ENCODE measurements at places on chromosomes 5 and 9. TPM values are rescaled to one million over a fixed set of nuclear protein-coding genes. Genes with fewer than 3 reads are reported as not detected.

GRCh38 chr9:113619491-113620376, 156.2 kb downstream of the RGS3 start:
- no peaks in the 10 kb centered on the region for H3K36me3 ChIP-seq
- no peak overlapping the region for H3K4me3 ChIP-seq
- peaks cover 51% of the 10 kb centered on the region for H3K4me1 ChIP-seq

GRCh38 chr9:249025-249424, 34.4 kb downstream of the DOCK8 start:
- no peak overlapping the region for H3K4me3 ChIP-seq
- no peak overlapping the region for H3K27ac ChIP-seq
- H3K27me3 ChIP-seq, result no peaks in the 10 kb centered on the region
- H3K4me1 ChIP-seq, result no peaks in the 10 kb centered on the region

DNA sequence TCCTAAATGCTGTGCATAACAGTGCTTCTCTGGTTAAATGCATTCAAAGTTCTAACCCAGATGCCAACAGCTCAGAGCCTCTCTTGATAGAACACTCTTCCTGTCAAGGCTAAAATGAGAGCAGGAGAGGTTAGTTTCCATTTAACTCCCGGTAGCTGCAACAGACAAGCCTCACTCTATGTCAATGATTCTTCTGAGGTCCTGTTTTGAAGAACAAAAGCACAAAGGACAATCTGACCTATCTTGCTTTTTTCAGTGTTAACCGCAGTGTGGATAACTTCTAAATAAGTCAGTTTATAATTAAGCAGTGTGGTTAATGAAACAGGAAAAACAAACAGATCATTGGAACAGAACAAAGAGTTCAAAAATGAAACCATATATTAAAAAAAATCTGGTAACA, 80.7 kb downstream of the ANKRD55 start:
- H3K27ac ChIP-seq, result no peak overlapping the region
- no peak overlapping the region for H3K4me3 ChIP-seq
- DNase-seq, result no peak
- H3K4me1 ChIP-seq, result no peaks in the 10 kb centered on the region
- H3K36me3 ChIP-seq, result no peaks in the 10 kb centered on the region

DNA sequence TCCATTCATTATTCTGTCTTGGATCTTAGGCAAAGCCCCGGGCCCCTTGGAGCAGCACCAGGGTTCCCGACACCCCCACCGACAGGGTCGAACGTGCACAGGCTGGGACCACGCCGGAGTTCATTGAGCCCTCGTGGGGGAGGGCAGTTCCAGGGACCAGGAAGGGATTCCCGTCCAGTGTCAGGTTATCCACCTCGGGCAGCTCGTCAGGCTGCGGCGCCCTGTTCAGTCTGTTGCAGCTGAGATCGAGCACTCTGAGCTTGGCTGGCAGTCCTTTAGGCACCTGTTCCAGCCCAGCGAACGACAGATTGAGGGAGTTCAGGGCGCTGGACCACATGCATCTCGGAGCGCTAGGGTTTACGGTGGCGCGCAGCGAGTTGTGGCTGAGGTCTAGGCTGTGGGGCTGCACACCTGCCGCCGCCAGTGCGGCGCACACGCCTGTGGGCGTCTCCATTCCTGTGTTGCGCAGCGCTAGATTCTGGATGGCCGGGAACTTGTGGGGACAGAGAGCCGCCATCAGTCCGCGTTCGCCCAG, 1.1 kb downstream of the CD14 start:
- H3K4me1 ChIP-seq, result peaks cover 18% of the 10 kb centered on the region
- no peaks in the 10 kb centered on the region for H3K36me3 ChIP-seq

- no peak overlapping the region for H3K4me3 ChIP-seq
- no peaks in the 10 kb centered on the region for H3K27me3 ChIP-seq
- no peaks in the 10 kb centered on the region for H3K4me1 ChIP-seq
Measured at GRCh38 chr9:30258094-30258493, 2126.3 kb upstream of the ACO1 start.

DNA sequence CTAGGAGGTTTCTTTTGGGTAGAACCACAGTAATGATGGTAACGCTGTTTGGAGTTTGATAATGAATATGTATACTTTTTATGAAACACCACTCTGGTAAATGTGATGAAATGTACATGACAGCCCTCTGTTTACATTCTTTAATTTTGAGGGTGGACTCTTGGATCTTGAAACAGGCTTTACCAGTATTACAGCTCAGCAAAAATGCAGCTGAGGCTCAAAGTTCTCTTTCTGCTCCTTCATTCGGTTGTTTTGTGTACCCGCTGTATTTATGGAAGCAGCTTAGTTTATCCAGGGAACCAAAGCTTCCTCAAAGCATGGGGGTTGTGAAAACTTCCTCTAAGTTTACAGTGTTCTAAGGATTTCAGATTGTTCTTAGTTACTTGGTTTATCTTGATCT, 11.1 kb downstream of the GAPVD1 start:
- no peaks in the 10 kb centered on the region for H3K4me1 ChIP-seq
- H3K4me3 ChIP-seq, result no peak overlapping the region

DNA sequence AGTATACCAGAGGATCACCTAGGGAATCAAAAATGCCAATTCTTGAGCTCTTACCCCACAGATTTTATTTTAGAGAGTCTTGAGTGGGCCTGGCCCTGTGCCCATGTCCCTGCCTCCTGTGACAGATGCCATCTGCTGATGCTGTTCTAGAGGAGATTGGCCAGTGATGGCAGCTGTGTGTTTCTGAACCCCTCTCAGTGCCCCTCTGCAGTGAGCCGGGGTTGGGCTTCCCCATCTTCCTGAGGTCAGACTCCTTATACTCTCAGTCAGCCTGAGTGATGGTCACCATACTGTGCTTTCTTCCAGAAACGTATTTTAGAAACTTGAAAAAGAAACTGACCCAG, 6.1 kb downstream of the PTCD2 start:
- H3K4me1 ChIP-seq, result no peaks in the 10 kb centered on the region
- no peak overlapping the region for H3K27ac ChIP-seq
- H3K4me3 ChIP-seq, result no peak overlapping the region
- peaks cover 6% of the 10 kb centered on the region for H3K36me3 ChIP-seq
- H3K27me3 ChIP-seq, result no peaks in the 10 kb centered on the region

DNA sequence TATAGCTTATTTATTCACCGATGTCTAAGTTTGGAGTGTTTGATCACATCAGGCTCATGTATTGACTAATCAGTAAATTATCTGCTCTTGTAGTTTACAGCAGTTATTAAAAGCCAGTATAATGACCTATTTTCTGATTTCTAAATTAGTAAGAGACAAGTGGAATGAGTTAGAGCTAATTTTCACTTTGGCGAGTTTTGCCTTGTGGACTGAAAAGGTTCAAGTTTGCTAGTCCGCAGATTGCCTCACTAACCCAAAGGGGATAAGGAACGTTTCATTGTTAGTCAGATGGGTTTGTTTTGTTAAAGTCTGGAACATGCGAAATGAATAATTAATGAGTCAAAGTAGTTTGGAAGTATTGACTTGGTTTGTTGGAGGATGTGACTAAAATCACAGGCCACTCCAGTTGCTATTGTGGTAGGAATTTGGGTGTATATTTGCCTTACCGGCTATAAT, 40.1 kb downstream of the SMARCA2 start:
- no peak overlapping the region for H3K4me3 ChIP-seq
- no peaks in the 10 kb centered on the region for H3K27me3 ChIP-seq
- no peaks in the 10 kb centered on the region for H3K4me1 ChIP-seq
- H3K27ac ChIP-seq, result no peak overlapping the region
- peaks cover 11% of the 10 kb centered on the region for H3K36me3 ChIP-seq

GRCh38 chr5:142779163-142779840, 9.1 kb downstream of the ARHGAP26 start:
- no peaks in the 10 kb centered on the region for H3K36me3 ChIP-seq
- DNase-seq, result no peak
- peak overlapping the region; percentile 62 for H3K27ac ChIP-seq
- H3K4me1 ChIP-seq, result peaks cover 46% of the 10 kb centered on the region
- no peaks in the 10 kb centered on the region for H3K27me3 ChIP-seq
- no peak overlapping the region for H3K4me3 ChIP-seq

DNA sequence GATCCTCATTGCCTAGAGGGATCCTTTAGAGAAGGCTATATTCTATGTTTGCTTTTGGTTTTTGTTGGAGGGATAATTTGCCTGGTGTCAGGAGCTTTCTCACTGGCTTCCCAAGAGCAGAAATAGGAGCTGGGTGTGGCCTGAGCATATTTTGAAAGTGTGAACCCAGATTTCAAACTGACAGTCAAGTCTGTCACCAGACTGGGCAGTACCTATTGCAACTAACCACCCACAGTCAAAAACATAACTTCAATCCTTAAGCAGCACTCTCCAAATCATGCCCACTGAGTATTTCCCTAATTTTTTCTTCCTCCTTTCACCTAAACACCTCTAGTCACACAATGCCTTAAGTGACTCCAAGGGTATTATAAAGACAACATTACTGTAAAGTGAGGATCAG, 278.4 kb downstream of the EBF1 start:
- DNase-seq, result no peak
- H3K4me3 ChIP-seq, result no peak overlapping the region
- no peaks in the 10 kb centered on the region for H3K27me3 ChIP-seq
- H3K36me3 ChIP-seq, result no peaks in the 10 kb centered on the region
- H3K4me1 ChIP-seq, result no peaks in the 10 kb centered on the region
- no peak overlapping the region for H3K27ac ChIP-seq

DNA sequence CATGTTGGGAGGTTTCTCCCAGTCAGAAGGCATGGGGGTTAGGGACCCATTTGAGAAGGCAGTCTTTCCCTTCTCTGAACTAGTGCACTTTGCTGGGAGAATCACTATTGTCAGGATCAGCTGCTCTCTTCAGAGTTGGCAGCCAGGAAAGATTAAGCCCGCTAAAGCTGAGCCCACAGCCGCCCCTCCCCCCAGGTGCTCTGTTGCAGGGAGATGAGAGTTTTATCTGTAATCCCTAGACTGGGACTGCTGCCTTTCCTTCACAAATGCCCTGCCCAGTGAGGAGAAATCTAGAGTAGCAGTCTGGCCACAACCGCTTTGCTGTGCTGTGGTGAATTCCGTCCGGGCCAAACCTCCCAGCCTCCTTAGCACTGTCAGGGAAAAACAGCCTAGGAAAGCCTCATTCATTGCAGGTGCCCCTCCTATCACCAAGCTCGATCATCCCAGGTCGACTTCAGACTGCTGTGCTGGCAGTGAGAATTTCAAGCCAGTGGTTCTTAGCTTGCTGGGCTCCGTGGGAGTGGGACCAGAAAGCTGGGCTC, 69.8 kb downstream of the CNTLN start:
- no peak overlapping the region for H3K4me3 ChIP-seq
- H3K36me3 ChIP-seq, result no peaks in the 10 kb centered on the region
- H3K27ac ChIP-seq, result no peak overlapping the region
- no peaks in the 10 kb centered on the region for H3K27me3 ChIP-seq
- no peak for DNase-seq

DHX29 gene
- 28.8 TPM for total RNA-seq
